ENCODE measurements at places on chromosomes 12 and 14. TPM values are rescaled to one million over a fixed set of nuclear protein-coding genes. Genes with fewer than 3 reads are reported as not detected.
A peak's percentile ranks its signal among the peaks of the same experiment; 100 is the strongest.

GRCh38 chr12:128314611-128315010 lies 47.6 kb downstream of the TMEM132C start:
- DNase-seq, result no peak

The SLC38A4 gene
- polyA plus RNA-seq, result 0.57 TPM

DNA sequence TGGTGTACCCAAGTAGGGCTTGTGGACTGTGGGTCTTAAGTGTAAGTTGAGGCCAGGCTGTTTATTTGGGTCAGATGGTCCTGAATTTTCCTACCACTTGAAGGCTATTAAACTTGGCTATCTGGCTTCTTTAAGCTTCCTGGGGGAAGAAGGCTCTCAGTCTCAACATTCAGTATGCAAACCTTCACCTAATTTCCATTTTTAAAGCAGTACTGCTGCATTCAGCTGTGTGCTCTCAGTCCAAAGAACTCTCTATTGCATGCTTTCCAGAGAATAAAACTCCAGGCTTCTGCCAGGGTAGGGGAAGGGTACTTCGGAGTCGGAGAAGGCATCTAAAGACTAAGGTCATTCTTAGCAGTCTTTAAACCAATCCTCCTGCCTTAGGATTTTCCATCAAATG lies 124.4 kb downstream of the HELB start:
- DNase-seq, result no peak

The SERPINA4 gene
- polyA plus RNA-seq, result not detected

- no peak for DNase-seq
These were observed 25.1 kb upstream of the BATF start for GRCh38 chr14:75497191-75497590.

DNA sequence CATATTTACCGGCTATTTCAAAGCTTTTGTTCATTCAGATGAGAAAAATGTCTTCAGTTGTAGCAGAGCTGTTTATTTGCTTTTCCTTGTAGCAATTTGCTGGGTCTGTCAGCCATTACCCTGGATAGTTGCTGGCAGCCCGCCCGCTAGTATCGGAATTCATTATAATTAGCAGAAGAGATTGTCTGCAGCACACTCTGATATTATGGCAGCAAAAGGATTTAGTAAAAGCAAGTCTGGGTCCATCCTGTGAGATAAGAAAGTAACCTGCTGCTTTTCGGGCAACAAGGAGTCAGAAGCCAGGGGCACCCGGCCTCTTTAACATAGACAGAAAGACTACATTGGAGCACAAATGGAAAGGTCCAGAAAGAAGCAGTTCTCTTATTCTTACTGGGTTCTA lies 6.1 kb upstream of the SLC35E3 start:
- no peak for DNase-seq

DNA sequence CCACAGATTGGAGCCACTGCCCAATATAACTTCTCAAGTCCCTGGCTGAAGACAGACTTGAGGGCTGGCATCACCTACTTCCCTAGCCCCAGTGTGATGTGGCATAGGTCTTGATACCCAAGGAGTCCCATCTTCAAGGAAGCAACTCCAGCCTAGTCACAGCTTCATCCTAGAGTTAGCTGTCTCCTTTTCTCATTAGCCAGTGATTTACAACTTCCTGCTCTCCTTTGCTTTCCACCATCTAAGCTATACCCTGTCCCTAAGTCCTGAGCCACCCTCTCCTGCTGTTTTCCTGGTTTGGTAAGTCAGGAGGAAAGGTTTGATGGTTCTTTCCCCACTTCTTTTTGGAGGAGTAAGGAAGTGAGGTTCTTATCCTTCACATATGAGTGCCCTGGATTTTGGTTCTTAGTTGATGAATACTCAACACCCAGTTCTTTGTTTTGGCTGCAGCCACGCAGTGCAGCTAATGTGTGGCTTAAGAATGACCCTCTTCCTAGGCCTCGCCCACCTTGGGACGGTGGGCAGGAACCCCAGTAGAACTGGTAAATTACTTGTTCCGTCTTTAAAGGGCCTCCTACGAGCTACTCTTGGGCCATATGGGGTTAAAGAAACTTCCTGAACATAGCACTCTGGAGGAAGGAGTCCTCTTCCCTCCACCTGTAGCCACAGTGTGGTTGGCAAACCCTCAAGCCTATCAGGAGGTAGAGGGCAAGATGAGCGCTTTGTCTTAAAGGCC lies 3.9 kb upstream of the GPX2 start:
- DNase-seq, result no peak

- DNase-seq, result peak; percentile 70
These were observed 450 bp downstream of the BLTP3B start for GRCh38 chr12:100141998-100142850.

The LBHD2 gene
- not detected for polyA plus RNA-seq

The KRT72 gene
- polyA plus RNA-seq, result not detected

All from GM23248 (cell line).